ENCODE measurements at places on chromosomes 12 and 14.

GRCh38 chr12:123896767-123897166 lies 75.9 kb downstream of the CCDC92 start:
- no peak for DNase-seq

DNA sequence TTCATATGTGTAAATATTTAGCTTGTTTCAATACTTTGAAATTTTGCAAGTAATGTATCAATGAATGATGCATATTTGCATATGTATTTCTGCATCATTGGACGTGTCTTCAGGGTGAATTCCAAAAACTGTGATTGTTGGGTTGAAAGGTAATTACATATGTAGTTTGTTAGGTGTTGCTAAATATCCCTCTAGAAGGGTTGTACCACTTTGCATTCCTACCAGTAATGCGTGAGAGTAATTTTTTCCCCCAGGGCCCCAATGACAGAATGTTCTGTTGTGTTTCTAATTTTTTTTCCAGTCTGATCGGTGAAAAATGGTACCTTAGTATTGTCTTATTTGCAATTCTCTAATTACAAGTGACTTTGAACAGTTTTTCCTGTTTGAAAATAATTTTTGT lies 408.9 kb downstream of the NAV3 start:
- DNase-seq: no peak

DNA sequence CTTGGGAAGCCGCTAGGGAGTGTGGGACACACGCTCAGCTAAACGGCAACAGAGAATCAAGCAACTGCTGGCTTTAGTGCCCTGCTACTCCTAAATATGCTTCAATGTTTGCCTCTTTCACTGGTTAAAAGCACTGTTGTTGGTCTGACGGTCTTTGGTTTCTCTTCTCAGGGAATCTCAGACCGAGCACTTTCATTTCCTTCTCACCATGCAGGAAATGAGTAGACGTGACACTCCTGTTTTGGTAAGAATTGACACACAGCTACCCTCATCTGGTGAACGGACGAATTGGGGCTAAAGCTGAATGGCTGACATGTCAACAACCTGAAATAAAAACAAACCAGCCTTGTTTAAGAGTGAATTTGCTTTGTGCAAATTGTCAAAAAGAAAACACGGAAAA lies 57.5 kb upstream of the PIWIL1 start:
- peak; percentile 29 for DNase-seq

DNA sequence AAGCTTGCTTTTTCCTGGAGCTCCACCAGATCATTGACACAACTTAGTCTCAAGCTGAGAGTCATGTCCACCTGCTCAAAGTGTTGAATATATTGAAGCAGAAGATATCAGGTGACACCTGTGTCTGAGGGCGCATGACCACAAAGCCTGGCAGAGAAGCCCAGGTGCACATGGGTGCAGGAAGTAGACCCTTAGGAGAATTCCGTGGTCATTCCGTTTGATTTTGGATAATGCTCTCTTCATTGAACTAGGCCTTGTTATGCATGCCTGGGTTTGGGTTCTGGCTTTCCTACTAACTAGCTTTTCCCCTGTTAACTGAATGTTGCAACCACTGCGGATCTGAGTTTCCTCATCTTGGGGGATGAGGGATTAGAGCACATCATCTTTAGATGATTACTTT lies 7.1 kb downstream of the ARHGDIB start:
- DNase-seq: no peak

DNA sequence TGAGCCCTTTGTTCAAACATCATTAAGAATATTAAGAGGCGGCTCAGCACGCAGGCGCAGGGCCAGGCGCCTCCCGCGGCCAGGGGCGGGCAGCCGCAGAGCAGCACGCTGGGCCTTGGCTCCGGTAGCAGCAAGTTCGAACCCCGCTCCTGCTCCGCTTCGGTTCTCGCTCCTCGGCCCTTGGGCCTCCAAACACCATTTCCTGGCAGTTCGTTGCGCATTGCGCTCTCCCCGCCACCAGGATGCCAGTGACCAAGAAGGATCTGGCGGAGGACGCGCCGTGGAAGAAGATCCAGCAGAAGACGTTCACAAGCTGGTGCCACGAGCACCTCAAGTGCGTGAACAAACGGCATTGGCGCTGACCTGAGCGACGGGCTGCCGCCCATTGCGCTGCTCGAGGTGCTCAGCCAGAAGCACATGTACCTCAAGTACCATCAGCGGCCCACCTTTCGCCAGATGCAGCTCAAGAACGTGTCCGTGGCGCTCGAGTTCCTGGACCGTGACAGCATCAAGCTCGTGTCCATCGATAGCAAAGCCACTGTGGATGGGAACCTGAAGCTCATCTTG lies 6.9 kb upstream of the ACVRL1 start:
- DNase-seq: no peak

DNA sequence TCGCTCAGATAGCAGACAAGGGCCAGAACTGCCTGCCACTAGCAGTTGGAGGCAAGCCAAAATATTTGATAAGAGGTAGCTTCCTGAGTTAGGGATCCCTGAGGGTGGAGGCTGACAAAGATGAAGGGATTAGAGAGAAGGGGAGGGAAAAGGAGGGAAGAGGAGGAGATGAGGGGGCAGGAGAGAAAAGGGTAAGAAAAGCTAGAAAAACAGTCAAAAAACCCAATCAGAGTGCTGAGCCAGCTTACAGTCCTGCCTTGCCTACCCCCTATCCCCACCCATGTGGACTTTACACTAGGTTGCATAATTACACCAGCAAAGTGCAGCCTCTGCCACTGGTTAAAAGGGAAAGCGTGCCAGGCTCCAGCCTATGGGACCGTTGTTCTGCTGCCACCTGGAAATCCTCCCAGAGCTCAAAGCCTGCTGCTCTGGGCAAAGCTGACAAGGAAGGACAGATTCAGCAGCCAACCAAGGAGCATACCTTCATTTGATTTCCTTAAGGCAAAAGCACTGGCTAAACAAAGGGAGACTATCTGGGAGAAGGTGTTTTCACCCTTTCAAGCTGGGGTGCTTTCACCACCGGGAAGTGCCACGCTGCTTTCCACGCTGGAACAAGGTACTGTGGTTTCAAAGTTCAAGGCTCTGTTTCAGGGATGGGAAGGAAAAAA lies 3.8 kb upstream of the NUMB start:
- DNase-seq: no peak

DNA sequence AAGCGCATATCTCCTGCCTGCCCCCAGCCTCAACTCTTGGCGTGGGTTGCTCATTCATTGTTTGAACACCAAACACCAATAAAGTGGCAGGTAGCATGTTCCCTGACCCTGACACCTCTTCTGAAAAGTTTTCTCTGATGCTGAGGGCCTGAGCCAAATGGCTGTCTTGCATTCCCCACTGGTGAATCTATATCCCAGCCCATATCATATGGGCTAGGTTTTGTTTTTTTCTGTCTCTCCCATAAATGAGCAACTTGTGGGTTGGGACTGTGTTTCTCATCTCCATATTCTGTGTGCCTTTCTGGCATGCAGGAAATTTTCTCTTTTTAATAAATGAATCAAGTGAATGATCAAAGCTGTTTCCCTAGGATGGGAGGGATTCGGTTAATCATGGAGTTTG lies 5.0 kb downstream of the MYO1A start:
- DNase-seq: no peak

DNA sequence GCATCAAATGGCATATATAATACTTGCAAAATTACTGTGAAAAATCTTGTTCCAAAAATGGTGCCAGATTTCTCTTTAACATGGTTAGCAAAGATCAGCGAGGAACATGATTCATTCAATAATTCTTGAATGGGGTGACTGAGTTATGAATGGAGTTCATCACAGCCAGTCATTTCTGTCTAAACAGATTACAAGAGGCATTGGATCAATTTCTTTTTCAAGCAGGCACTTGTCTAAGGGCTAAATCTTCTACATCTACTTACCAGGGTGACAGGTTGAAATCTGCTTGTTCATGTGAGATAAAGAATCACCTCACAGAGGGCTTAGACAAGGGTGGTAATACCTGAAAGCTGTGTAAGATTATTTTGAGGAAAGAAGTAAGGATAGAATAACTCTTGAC lies 247.7 kb downstream of the ATP23 start:
- DNase-seq: no peak

DNA sequence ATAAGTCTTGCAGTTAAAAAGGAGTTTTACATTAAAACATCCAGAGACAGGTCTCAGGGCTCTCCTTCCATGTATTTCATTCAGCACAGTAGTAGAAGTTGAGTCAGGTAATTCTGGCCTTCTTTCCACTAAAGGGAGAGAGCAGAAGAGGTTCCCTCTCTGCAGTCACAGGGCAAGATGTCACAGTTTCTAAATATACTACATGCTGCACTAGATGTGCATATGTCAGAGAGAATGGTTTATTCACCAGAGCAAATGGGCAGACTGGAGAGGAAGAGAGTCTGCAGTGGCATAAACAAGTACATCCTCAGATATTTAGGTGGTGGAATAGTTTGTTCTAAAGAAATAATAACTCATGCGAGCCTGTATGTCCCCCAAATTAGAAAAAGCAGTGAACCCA lies 132.0 kb downstream of the KICS2 start:
- no peak for DNase-seq

GRCh38 chr14:38138473-38139138 lies 69.1 kb upstream of the SSTR1 start:
- no peak for DNase-seq

DNA sequence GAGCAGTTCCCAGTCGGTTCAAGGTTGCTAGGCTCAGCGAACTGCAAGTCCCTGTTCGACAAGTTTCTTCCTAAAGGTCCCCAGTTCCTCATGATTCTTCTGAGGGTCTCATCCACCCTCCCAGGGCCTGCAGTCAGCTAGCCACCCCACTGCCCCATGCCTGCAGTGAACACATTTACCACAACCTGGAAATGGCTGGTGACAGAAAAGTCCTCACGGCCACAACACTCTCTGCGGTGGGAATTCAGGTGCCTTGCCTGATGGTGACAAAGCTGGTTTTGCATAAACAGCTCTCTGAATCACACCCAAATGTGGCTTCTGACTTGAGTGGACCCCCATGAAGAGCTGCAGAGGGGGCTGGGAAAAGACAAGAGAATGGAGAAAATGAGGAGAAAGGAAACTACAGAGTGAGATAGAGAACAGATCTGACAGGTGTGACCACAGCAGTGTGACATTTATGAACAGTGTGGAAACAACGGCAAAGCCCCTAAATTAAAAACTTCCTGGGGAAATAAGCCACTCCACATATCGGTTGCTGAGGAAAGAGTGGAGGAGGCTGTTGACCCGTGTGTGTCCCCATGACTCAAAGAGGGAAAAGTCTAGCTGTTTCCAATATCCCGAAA lies 1.3 kb upstream of the CD27 start:
- peak; percentile 49 for DNase-seq

GRCh38 chr14:86799244-86799647 lies 1193.7 kb downstream of the GALC start:
- DNase-seq: no peak

- no peak for DNase-seq
Measured at GRCh38 chr12:6928703-6929407, 1.1 kb downstream of the ATN1 start.

- DNase-seq: no peak
Measured at GRCh38 chr12:10362325-10362724, 27.5 kb downstream of the KLRK1 start.

DNA sequence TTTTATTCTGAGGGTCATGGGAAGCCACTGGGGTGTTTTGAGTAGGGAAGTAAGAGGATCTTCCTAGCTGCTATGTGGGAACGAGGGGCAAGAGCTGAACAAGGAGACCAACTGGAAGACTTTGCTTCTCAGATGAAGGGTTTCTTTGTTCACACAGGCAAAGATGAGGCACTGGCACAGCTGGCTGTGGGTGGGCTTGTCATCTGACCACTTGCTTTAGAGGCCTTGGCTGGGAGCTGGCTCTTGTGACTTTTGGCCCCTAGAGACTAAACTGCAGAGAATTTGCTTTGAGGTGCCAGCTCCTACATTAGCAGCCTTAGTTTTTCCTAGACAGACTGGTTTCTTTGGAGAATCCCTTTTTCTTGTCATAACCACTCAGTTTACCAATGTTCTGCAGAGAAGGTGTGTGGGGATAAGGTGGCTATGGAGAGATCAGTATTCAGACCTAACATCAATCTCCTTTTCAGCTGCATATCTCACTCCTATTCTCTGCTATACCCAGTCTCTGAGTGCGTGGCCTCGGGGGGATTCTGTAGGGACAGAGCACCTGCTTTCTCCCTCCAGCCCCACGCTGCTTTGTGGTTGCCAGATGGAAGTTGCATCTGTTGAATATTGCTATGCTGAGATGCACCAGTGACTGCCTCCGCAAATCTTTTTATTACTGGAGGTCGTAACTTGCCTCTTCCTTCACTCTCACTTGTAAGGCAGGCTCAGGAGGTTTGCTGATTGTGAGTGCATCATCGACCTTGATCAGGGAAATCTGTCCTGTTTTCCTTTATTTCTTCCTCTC lies 12.7 kb downstream of the PPP2R5C start:
- DNase-seq: no peak

GRCh38 chr14:53237488-53237887 lies 84.4 kb upstream of the DDHD1 start:
- no peak for DNase-seq

DNA sequence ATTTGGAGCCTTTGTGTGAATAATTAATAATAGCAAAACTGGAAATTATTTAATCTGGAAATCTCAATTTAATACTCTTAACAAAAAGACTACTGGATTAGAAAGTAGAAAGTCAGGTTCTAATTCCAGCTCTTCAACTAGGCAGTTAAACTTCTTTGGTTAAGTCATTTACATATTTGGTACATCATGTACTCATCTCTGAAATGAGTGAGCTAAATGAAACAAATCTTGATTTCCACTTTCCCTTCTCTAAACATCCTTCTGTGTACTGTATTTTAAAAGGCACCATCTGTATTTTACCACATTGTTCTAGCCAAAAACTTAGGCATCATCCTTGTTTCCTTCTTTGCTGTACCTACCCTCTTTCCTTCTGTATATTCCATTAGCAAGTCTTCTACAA lies 26.9 kb downstream of the CRADD start:
- DNase-seq: no peak

GRCh38 chr12:30012816-30013450 lies 229.2 kb upstream of the TMTC1 start:
- no peak for DNase-seq

DNA sequence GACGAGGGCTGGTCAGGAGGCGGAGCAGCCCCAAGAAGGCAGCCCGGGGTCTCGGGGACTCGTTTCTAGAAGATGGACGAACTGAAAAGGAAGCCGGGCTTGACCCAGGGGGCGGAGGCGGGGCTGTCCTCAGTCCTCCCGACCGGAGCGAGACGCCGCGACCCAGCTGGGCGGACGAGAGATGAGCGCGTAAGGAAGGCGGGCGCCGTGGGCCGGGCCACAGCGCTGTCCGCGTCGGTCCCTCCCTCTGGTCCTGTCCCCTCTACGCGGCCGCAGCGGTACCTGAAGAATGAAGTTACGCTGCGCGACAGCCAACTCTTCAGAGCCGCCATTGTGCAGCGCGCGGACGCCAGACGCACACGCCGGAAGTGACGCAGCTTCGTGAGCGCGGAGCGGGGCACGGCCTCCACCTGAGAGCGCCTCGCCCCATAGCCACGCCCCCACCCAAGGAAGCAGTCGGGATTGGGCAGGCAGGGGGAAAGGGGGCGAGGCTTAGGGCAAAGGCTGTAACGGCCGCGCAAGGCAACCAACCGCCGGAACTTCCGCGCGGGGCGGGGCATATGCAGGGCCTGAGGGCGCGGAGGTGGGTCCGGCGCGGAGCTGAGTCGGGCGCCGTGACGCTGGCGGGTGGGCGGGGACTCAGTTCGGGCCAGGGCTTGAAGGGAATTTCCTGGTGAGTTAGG lies at the start of gene DIABLO:
Gene DIABLO (minus strand): TSS at position 370 of the 683 bp plus-strand sequence. CDS start 38 bp downstream, at position 332.
- peak; percentile 100 for DNase-seq
